ENCODE measurements at places on chromosomes 4 and X.
A peak's percentile ranks its signal among the peaks of the same experiment; 100 is the strongest.

DNA sequence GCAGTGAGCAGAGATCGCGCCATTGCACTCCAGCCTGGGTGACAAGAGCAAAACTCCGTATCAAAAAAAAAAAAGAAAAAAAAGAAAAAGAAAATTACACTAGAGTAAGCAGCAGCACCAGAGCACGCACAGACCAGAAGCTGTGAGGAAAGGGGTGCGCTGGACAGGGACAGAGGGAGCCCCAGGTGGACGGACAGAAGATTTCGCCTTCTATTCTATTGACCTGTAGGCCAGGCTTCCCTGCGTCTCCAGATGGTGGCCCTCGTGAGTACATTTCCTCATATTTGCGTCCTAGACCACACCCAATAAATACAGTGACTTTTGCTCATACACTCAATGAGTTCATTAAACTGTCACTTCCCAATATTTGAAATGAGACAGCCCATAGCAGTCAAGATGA is 19.1 kb downstream of the MTNR1A start:
- DNase-seq = no peak

GRCh38 chrX:133542476-133542875 is 127.2 kb upstream of the GPC4 start:
- DNase-seq = no peak

DNA sequence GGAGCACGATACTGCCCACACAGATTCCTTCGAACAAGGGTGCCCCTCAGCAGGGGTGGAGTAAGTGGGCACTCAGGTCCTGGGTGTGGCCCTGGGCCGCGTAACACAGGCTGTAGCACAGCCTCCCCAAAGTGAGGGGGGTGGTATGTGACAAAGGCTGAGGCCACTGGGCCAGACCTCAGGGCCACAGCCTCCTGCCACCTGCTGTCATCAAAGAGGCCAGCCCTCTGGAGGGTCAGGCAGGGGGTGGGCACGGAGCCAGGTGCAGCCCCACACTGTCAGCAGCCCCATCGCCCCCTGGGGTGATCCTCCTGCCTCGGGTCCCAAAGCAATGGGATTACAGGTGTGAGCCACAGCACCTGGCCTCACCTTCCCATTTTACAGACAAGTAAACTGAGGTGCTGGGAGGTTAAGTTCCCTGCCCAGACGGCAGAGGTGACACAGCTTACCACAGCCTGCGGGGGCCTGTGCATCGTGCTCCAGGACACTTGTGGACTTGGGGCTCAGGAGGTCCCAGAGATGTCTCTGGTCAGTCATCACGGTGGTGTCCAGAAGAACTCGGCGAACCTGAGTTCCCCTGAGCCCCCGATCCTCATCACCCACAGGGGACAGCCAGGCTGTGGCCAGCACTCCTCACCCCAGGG is 27.5 kb upstream of the MXD4 start:
- DNase-seq = no peak

DNA sequence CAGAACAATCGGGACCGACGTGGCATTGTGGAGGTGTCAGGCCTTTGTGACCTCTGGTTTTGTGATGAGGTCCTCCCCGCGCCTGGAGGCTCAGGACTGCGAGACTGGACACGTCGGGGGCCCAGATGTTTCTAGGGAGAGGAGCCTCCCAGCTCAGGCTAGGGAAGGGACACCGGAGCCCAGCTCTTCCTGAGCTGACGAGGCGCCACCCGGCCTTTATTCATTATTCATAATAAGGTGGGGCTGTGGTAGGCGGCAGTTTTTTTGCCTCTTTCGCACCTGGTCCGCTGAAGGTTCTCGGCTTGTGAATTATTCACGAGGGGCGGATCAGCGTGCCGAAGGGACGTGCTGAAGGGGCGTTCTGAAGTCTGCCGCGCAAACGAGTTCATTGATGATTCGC is 2.3 kb upstream of the UBA1 start:
- DNase-seq = peak; percentile 40

GRCh38 chr4:145939441-145939750 is 773 bp upstream of the ZNF827 start:
- DNase-seq = no peak

- no peak for DNase-seq
Observed at GRCh38 chr4:169249214-169249973, 21.4 kb downstream of the SH3RF1 start.

- DNase-seq = no peak
Observed at GRCh38 chr4:106671716-106672115, 303.1 kb upstream of the GIMD1 start.

GRCh38 chrX:13250826-13251580 is 68.8 kb downstream of the ATXN3L start:
- DNase-seq = no peak

DNA sequence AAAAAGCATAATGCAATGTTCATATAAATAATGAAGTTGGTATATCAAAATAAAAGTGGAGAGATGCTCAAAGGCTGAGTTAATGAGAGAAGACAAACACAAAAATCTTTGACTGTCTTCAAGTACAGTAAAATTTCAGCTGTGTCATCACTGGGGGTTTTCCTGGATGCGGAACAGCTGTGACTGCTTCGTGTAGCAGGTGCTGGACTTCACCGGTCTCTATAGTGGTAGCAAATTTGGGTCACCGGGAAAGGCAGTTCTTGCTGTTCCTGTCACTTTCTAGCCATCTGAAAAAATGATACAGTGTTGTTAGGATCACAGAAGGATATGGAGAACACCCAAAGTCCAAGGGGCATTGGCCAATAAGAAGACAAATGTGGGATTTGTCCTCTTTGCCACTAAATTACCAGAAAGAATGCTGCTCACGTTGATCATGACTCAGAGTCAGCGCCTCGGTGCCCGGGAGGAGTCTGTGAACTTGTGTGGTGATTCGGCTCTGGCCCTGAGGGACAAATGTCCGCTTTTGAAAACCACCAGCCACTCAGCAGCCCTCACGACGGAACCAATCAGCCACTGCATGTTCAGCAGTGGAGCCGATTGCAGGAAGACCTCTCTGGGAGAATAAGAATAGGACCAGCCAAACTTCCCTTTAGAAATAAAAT is 230.1 kb upstream of the FAT1 start:
- no peak for DNase-seq

- no peak for DNase-seq
Observed at GRCh38 chrX:43108828-43109227, 330.9 kb upstream of the PPP1R2C start.

DNA sequence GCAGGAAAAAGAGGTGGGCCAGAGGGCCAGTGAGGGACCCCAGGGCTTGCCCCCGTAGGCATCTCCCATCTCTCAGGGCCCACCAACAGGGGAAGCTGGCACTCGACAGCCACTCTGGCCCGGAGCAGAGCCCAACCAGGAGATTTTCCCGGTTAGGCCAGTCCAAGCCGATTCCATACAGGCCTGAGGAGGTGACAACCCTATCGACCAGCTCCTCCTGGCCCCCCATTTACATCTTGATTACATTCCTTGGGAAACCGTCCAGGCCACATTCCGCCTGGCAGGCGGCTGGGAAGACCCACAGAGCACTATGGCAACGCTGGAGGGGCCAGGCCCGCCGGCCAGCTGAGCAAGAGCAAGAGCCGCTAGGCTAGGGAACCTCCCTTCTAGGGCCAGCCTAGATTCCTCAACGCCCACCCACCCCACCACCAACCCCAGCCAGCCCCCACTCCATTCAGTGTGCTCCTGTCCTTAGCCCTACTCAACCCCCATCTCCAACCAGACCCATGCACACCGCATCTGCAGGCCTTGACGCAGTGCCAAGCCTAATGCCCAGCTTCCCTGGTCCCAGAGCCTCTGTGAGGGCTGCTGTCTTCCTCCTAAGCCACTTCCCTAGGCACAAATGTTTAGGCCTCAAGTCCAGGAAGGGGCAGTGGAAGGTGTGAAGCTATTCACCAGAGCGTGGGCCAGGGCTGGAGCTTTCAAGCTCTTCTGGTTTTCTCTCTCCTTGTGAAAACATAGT is 161.2 kb downstream of the EFNB1 start:
- no peak for DNase-seq

GRCh38 chr4:119835613-119835910 is 207.0 kb upstream of the PDE5A start:
- DNase-seq = no peak

DNA sequence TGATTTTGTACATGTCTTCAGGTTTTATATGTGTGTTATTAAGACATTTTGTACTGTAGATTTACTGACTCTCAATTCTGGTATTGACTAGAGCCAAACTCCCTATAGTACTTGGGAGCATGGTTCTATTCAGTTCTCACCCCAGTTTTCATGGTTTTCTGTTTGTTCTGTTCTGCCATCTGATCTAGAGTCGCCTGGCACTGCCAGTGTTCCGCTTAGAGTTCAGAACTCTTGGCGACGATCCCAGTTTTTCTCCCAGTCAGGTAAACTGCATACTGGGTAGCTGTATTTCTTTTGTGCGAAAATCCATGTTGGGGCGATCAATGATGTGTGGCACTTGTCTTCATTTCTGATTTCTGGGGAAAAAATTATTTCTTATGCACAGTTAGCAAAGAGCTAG is 78.0 kb downstream of the PHOX2B start:
- no peak for DNase-seq

GRCh38 chr4:154158361-154159155 is 333.0 kb downstream of the DCHS2 start:
- no peak for DNase-seq

DNA sequence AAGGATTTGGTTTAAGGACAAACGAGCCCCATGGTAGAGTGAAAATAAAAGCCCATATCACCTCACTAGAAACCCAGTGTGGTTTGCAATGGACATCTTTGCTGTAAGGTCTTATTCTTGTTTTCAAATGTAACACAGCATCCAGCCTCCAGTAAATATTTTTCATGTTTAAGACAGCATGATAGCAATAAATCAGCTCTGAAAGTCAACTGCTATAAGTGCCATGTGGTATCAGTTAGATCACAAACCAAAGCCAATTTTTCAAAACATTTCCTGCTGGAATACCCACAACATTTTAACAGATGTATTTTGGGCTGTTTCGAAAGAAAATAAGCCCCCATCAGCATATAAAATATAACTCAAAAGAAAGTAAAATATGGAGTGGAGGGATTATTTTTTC is 24.0 kb upstream of the SCML1 start:
- no peak for DNase-seq

- DNase-seq = no peak
Observed at GRCh38 chrX:31543634-31544033, 471.8 kb upstream of the FTHL17 start.

DNA sequence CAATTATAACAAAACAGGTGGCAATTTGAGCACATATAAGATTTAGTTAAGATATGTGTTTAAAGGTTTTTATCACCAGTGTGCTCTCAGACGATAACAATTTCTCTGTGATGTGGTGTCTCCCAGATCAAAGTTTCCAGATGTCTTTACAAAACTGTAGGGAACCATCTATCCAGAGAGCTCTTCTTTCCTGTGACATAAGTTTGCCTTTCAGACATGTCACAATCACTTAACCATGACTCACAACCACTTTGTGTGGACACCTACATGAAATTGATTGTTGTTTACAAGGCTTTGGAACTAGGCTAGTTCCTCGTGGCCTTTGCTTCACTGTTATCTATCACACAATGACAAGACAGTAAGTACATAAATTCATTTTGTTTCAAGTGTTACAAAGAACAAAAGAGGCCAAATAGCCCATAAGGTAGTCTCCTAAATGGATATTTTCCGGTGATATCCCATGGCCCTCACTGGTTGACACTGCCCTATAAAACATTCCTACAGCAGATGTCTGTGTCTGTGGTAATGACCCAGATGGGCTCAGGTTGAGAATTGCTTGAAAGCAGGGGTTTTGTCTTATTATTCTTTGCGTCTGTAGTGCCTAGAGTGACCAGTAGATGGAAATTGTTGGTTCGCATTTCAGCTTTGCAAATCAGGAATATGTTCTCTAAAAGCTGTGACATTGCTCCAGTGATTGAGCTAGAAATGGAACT is 297.8 kb upstream of the FAM241A start:
- no peak for DNase-seq

- DNase-seq = no peak
Observed at GRCh38 chr4:10917566-10917965, 233.0 kb upstream of the CLNK start.

GRCh38 chrX:8405631-8406030 is 59.0 kb upstream of the VCX3B start:
- no peak for DNase-seq

DNA sequence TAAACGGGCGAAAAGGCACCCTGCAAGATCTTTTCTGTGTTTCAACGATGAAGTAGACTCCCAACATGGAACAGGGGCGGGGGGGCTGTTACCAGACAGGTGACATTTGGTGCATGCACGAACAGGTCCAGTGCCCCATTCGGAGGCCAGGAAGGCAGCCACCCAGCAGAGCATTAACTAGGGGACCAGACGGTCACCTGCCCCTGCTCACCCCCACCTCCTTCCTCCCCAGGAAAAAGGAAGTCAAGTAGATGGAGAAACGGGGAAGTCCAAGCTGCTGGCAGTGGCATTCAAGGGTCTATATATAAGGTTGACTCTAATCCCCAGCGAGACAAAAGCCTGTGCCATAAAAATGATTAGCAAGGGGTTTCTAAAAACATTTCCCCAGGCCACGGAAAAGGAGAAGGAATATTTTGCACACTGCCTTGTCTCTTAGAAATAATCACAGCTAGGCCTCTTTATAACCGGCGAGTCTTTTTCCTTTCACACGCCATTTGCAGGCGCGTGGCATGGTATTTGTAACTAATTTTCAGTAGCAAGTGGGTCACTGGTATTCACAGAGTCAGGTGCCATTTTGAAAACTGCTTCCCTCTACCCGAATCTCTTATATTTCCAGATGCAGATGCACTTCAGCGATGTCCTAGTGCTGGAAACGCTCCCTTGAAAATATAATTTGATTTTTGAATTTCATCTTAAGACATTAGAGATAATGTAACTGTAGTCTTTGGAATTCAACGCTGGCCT is 1.2 kb upstream of the TMSB4X start:
- DNase-seq = peak; percentile 61

DNA sequence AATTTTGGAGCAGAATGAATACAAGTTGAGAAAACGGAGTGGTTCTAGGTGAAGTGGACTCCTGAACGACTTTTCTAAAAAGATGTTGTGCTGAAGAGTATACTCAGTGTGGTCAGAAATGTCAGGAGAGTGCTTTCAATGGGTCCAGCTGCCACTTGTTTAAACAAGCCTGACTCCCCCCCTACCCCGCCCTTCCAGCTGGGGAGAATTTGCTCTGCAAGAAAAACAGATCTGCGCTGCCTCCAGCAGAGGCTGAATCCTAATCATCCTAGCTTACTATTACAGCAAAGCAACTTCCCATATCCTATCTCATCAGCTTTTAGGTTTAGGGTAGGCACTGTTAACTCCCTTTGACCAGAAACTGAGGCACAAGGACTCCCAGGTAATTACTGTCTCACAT is 1.9 kb downstream of the MAP3K15 start:
- DNase-seq = no peak

- no peak for DNase-seq
Observed at GRCh38 chr4:77035153-77035552, 40.6 kb downstream of the CCNI start.

- no peak for DNase-seq
Observed at GRCh38 chrX:147846676-147847075, 65.0 kb upstream of the FMR1 start.

DNA sequence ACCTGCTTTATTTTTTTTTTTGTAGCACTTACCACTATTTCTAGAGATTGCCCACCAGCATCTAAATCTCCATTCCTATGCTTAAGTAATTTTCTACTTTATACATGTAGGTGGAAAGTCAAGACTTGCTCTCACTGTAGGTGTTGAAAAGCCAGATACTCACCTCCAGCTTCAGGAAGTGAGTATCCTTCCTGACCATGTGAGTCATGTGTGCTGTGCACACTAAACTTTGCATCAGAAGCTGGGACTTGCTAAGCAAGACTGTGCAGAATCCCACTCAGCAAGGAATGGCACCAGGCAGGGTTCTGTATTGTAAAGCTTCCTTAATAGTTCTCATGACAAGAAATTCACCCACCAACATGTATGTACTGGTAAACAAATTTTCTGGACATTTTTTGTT is 151.8 kb downstream of the POU4F2 start:
- no peak for DNase-seq

GRCh38 chr4:102585329-102585728 is 84.2 kb downstream of the NFKB1 start:
- no peak for DNase-seq

Data from activated naive CD8-positive, alpha-beta T cell treated with anti-CD3 and anti-CD28 coated beads, Interleukin-2, amount 50 U/mL, for 24 hours (primary cell).